ENCODE measurements at places on chromosomes 2 and 18. TPM values are rescaled to one million over a fixed set of nuclear protein-coding genes. Genes with fewer than 3 reads are reported as not detected.

DNA sequence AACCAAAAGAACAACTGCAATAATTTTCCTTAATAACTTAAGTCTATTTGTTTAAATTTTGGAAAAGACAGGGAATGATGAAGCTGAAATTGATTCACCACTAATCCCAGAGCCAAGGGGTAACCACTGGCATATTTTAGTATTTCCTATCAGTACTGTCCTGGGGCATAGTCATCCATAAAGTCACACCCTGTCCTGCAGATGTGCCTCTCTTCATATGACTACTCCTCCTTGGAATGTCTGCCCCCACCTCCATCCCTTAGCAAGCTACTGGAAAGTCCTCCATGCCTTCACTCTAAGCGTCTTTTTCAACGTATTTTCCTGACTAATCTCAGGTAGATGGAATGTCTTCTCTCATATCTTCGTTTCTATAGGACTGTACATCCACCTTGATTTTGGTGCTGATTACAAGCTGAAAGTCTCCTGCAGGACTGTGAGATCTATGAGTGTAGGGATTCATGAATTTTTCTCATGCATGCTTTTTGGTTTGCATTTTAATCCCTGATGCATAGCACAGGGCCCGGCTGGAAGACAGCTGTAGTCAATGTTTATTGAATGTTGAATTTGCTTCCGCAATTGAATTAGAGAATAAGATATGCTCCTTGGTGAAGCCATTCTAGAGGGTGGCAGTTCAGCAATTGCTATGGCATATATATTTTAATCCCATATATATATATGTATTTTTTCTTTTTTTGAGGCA is 85.6 kb downstream of the MOGAT1 start:
- DNase-seq = peak; percentile 11

DNA sequence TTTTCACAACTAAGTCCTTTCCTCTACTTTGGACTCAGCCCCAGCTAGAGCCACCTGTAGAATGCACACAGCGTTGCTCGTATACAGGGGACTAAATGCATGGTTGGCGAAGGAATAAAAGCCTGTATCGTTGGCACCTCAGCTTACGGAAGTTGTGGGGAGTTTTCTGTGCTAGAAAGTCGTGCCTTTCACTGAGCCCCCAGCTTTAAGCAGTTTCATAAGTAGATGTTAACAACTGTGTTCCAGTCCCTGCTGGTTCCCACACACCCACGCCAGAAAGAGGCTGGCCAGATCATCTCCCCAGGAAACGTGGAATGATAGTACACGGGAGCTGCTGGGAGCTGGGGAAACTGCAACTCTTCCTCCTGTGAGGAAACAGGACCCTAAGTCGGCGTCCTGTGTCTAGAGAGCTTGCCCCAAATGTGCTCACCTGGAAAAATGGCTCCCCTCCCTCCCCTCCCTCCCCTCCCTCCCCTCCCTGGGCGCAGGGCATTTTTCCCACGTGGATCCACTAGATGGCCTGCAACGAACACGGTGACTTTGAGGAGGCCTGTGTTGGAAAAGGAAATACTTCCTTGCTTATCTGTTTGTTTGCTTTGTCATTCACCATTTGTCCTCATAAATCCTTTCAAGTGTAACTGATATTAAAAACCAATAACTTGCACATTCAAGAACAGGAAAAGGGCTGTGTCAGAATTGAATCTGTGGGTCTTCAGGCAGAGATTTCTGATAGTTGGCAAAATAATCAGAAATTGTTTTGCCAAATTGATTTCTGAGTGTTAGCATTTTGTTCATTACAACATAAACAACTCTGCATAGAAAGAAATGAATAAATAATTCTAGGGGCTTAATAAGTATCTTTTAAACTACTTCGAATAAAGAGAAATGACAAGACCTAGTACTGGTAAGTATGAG is 43.9 kb upstream of the RFX8 start:
- no peak for DNase-seq

DNA sequence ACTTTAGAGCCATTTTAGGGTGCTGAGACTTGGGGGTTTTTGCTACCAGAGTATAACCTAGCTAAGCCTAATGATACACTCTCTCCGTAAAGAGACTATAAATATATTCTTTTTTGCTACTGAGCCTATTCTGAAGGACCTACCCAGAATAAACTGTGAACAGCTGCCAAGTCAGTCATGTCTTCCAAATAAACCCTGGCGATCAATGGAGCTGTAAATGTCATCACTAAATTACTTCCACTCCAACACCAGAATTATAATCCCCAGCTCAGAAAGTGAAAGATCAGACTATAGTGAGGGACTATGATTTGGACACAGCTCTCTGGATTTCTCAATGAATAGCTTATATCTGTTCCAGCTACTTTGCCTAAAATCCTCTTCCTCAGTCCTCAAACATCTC is 178.9 kb downstream of the METTL4 start:
- no peak for DNase-seq

GRCh38 chr2:48527226-48527885 is 2.6 kb upstream of the STON1 start:
- DNase-seq = no peak

GRCh38 chr2:26757873-26758789 is 6.0 kb upstream of the SLC35F6 start:
- DNase-seq = no peak

DNA sequence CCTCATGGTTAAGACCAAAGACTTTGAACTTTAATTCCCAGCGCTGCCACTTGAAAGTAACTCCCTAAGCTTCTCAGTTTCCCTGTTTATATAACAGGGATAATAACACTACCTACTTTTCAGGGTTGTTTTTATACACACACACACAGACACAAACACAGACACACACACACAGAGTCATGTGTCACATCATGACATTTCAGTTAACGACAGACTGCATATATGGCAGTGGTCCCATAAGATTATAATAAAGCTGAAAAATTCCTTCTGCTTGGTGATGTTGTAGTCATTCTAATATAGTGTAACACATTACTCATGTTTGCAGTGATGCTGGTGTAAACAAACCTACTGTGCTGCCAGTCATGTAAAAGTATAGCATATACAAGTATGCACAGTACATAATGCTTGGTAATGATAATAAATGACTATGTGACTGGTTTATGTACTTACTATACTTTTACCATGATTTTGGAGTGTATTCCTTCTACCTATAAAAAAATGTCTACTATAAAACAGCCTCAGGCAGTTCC is 89.2 kb upstream of the ITGA4 start:
- no peak for DNase-seq

GRCh38 chr2:128788636-128789220 is 470.1 kb upstream of the HS6ST1 start:
- peak; percentile 62 for DNase-seq

DNA sequence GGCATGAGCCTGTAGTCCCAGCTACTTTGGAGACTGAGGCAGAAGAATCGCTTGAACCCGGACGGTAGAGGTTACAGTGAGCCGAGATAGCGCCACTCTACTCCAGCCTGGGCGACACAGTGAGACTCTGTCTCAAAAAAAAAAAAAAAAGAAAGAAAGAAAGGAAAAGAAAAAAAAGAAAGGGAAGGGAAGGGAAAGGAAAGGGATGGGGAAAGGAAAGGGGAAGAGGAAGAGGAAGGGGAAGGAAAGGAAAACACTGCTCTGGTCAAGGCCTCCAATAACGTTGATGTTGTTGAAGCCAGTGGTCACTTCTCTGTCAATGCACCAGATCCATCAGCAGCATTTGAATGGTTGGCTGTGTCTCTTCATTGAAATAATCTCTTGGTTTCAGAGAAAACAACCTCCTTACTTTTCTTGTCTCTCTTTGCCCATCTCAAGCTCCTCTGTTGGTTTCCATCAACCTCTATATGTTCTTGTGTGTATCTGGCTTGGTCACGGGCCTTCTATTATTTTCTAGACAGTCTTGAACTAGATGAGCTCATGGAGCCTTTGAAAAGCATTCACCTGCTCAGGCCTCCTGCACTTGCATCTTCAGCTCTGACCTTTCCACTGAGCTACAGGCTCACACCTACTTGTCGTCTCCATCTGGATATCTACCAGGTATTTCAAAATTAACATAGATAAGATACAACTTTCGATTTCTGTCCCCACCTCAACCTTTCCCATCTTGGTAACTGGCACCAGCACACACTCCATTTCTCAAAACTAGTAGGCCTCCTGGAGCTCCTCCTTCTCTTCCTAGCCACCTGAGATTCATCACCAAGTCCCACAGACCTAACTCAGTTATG is 69.4 kb upstream of the LAPTM4A start:
- no peak for DNase-seq

DNA sequence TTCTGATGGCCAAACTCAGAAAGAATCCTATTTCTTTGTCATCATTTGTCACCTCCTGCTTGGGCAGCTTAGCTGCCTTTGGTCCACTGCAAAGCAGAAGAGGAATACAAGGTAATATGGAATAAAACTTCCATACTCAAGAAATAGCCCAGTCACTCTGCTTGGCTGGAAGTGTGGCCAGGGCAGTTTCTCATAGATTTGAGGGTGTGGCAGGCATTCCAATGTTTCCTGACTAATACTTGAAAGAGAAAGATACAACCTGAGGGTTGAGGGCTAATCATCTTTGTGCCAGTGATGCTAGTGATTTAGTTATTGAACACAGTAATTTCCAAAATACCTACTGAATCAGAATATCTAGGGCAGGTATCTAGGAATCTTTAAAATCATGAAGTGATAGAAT is 83.1 kb downstream of the FAM161A start:
- no peak for DNase-seq

DNA sequence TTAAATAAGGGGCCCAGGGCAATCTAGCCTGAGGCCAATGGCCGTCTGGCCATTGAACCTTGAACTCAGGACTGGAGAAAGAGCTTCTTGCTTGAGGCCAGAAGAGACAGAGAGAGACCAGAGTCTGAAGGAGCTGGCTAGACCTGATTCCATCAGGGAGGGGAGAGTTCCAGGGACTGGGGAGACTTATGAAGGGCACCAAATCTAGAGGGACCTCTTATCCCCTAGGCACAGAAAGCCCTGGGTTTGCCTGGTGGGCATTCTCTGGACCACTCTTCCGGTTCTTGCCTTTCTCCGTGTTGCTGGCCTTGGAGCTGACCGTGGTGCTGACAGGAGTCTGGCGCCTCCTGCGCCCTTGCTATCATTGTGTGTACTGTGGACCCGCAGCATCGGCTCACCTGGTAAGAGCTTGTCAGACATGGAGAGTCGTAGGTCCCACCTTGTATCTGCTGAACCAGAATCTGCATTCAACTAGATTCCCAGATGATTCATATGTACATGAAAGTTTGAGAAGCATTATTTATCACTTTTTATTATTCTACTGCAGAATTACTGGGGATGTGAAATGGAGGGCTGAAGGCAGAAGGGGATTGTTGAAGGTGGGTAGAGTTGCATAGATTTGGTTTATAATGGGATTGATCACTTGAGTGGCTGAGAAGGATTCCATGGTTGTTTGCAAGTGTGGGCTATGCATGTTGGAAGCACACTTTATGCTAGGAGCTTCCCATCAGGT is 4.3 kb upstream of the TRPM8 start:
- no peak for DNase-seq

DNA sequence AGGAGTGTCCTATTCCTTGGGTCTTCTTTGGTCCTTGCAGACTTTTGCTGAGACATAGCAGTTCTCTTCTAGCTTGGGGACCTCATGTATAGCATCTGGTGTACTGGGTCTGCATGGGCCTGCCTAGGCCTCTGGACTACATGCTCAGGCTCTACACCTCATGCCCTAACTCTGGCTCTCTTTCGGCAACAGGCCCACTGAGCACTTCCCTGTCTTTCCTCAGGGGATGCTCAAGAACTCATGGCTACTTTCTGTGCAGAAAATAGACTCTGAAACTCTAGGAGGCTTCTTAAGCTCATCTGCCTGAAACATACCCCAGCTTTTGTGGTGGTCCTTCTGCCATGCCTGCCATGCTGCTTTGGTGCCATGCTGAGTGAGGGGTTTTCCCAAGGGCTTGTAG is 21.5 kb upstream of the CPS1 start:
- no peak for DNase-seq

DNA sequence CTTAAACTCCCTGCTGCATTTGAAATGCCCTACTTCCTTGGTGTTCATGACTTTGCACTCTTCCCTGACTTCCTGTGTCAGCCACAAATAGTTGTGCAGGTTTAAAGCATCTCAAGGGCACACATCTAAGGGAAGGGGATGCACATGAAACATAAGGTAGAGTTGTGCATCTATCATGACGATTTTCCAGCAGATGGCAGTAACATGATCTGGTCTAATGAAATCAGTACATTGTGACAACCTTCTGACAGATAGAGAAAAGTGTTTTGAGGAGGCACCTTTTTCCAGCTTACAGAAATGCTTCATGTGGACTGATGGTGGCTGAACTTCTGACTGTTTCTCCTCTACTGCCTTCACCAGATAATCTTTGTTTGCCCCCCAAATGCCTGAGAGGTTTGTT is 238.9 kb downstream of the XIRP2 start:
- DNase-seq = no peak

- no peak for DNase-seq
These were observed 71.6 kb upstream of the ATG16L1 start for GRCh38 chr2:233179848-233180366.

- no peak for DNase-seq
These were observed 23.7 kb downstream of the METTL4 start for GRCh38 chr18:2547477-2548087.

GRCh38 chr18:67402543-67402942 is 114.0 kb downstream of the DSEL start:
- no peak for DNase-seq

GRCh38 chr2:54350426-54350825 is 94.4 kb upstream of the TSPYL6 start:
- no peak for DNase-seq

DNA sequence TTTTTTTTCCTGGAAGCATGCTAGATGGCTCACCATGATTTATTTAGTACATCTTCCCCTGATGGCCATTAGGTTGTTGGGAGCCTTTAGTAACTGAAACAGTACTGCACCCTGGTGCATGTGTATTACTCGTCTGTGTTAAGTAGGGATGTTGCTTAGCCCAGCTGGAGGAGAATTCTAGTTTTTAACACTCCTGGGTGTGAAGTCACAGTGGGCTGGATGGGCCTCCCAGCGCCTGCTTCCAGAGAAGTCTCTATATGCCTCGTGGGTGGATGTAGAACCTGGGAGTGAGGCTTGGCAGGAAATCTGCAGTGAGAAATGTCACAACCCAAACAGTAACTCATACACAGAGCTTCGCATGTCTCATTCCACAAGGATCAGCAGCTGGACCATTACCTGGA is 28.9 kb upstream of the NT5DC4 start:
- DNase-seq = no peak

DNA sequence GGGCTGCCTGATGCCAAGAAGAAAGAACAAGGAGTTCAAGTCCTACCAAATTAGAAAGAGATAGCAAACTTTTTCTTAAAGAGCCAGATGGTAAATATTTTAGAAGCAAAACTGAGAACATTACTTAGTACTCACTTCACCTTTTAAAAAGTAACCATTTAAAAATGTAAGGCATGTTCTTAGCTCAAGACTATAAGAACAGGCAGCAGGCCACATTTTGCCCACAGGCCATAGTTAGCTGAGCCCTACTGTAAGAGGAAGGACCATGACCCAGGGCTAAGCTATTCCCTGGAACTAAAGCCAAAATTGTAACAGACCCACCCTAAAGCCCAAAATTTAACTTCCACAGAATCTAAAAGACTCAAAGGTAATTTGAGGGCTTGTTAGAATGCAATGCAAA is 31.3 kb downstream of the USP40 start:
- DNase-seq = no peak

GRCh38 chr2:230919240-230919639 is 5.8 kb downstream of the GPR55 start:
- no peak for DNase-seq

The CNDP1 gene
- not detected for total RNA-seq

The EHD3 gene
- 25.9 TPM for total RNA-seq

The FSHR gene
- total RNA-seq = not detected

The RAB6C gene
- not detected for total RNA-seq

The MEP1B gene
- total RNA-seq = not detected

The THADA gene
- total RNA-seq = 32.1 TPM

The ZNF516 gene
- 36.3 TPM for total RNA-seq

The PTPRM gene
- 105 TPM for total RNA-seq

The EIF2AK2 gene
- total RNA-seq = 48.7 TPM
